Anterior cingulate cortex (tissue), 58 donors: ENCODE measurements at places on chromosomes 7 and 10.
A peak's percentile ranks its signal among the peaks of the same experiment; 100 is the strongest.

DNA sequence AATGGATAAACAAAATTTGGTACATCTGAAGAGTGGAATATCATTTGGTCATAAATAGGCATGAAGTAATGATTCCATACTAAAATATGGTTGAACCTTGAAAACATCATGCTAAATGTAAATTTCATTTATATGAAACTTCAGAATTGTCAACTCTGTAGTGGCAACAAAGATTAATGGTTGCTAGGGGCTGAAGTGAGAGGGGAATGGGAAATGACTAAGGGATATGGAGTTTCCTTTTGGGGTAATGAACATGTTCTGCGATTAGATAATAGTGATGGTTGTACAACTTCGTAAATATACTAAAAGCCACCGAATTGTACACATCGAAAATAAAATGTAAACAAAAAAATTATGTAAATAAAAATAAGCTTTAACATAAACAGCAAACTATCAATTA, 384.1 kb upstream of the STEAP1 start:
- DNase-seq, result no peak

GRCh38 chr7:95976369-95977060, 204.2 kb downstream of the DYNC1I1 start:
- DNase-seq, result no peak

GRCh38 chr7:151560243-151560642, 40.5 kb upstream of the RHEB start:
- DNase-seq, result no peak

- no peak for DNase-seq
These were observed 136.6 kb upstream of the CCDC6 start for GRCh38 chr10:60042914-60043313.

DNA sequence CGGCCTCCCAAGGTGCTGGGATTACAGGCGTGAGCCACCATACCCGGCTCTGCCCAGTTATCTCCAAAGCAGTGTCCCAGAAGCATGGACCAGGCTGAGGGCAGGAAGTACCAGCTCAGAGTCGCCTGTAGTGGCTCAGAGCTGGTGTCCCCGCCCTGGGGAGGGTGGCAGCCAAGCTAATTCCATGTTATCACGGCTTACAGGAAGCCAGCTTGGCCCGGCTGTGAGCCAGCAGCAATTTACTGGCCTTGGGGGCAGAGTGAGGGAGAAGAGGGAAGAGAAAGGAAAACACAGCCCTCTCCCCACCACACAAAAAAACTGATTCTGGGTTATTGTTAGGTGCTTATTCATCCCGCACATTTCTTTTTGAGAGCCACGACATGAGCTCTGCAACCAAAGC, 88.1 kb downstream of the HIP1 start:
- no peak for DNase-seq

- no peak for DNase-seq
These were observed 203.5 kb upstream of the DKK1 start for GRCh38 chr10:52110576-52110975.

GRCh38 chr10:49594594-49594993, 15.5 kb upstream of the SLC18A3 start:
- DNase-seq, result peak; percentile 21

DNA sequence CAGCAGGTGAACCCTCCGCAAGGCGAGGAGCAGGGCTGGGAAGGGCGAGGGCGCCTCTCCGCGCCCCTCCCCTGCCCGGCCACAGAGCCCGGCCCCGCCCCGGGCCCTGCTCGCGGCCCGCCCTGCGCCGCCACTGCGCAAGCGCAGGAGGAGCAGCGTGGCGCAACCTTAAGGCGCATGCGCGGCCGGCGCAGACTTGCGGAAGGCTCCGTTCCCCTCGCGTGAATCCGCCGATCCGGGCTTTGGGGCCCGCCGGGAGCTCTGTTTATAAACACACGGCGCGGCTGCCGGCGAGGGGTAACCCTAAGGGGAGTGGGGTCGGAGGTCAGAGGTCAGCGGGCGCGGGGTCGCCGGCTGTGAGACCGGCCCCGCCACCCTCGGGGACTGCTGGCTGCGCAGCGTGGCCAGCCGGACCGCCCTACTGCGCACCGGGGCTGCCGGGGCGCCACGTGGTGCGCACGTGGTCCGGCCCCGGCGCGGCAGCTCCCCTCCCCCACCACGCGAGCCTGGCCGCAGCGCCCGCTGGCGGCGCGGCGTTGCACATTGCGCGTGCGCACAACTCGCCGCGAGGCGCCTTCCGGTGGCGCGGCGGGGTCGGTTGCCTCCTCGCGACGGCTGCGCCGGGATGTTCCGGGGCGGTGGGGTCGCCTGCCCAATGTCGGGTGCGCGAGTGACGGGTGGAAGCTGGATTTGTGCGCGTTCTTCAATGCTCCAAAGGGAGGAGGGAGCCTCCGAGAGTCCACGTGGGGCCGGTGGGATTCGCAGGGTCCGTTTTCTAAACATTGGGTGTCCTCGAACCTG, 40.2 kb upstream of the FOXK1 start:
- DNase-seq, result peak; percentile 91
